Stimulated activated CD8-positive, alpha-beta memory T cell treated with anti-CD3 and anti-CD28 coated beads, Interleukin-15, amount 100 ng/mL, for 24 hours (primary cell): ENCODE measurements at places on chromosomes 4 and X.

- no peak for DNase-seq
These were observed 25.2 kb downstream of the DDIT4L start for GRCh38 chr4:100164808-100165760.

DNA sequence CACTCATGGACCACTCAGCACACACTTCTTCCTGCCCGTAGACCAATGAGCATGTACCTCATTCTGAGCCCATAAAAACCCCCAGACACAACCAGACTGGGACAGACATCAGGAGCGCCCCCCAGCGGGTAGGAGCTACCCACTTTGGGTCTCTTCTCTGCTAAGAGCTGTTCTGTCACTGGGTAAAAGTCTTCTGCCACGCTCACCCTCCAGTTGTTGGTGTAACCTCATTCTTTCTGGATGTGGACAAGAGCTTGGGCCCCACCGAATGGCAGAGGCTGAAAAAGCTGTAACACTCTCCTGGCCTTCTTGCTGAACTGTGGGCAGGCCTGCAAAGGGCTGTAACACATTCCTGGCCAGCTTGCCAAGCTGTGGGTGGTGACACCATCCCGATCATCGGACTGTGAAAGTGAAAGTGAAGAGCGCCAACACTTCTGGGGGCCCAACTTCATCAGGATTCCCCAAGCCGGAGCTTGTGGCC, 137.6 kb downstream of the TECRL start:
- DNase-seq, result no peak

GRCh38 chr4:90994851-90995574, 867.8 kb downstream of the CCSER1 start:
- no peak for DNase-seq

DNA sequence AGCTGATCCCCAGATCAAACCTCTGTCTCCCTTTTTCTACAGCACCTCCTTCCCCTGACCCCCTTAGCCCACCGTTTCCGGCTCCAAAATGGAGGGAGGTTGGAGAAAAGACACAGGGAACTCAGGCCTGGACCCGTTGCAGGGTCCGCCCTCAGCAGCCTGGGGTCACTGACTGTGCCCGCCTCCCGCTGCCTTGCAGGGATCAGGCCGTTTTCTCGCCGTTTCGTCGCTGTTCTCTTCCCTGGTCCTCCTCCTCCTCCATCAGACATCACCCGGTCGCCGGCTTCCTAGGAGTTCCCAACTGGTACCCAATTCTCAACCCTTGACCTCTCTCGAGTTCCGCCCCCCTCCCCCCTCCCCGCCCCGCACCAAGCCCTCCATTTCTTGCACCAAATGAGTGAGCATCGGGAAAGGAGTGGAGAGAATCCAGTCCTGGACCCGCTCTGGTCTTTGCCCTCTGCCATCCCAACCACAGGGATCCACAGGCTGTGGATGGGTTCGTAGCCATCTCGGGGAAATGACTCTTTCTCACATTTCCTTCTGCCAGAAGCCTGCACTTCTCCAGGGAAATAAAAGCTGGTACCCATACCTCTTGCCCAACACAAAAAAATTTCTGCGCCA, 493 bp downstream of the TCEAL5 start:
- DNase-seq, result no peak

DNA sequence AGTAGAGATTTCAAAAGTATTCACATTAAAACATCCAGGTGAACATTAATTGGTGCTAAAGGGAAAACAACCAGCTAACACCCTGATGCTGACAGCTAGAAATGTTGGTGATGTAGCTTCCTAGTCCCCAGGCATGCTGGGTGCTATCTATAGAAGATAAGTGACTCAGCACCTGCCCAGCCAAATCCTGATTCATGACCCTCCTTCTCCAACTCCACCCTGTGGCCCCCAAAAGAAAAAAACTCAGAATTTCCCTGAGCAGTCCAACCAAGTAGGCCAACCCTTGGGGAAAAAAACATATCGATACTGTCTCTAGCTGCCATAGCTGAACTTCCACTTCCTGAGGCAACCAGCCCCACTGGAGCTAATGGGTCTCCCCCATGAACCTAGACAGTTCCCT, 197.6 kb upstream of the KLF3 start:
- no peak for DNase-seq

- no peak for DNase-seq
These were observed 5.8 kb downstream of the SSR4 start for GRCh38 chrX:153800177-153800722.

- no peak for DNase-seq
These were observed 615.3 kb downstream of the PDHA2 start for GRCh38 chr4:96455045-96455720.

DNA sequence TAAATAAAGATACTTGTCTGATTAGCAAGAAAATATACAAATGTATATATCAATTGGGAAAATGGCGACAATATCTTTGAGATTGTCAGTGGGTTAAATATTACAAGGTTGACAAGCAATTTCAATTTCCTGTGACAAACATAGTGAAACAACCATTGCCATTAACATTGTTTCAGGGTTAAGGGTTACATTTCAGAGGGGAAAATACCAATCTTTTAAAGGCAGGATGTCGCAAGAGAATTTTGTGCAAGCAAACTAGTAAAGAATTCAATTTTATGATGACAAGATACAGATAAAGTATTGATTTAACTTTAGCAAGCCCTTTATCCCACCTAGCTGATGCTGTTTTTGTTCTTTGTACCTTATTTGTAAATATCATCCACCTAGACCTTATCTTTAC, 305.8 kb upstream of the GRIA3 start:
- DNase-seq, result no peak

DNA sequence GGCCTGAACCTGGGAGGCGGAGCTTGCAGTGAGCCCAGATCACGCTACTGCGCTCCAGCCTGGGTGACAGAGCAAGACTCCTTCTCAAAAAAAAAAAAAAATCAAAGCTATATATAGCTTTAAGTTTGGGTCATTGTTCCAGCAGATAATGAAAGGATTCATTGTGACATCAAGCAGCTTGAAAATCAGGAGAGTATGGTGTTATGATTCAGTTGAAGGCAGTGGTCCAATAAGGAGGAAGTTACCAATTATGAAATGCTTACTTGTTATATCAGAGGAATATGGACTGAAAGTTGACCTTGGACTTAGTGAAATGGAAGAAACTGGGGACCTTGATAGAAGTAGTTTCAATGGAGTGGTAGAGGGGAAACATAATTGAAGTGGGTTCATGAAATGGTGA, 140.4 kb upstream of the MAD2L1 start:
- no peak for DNase-seq

DNA sequence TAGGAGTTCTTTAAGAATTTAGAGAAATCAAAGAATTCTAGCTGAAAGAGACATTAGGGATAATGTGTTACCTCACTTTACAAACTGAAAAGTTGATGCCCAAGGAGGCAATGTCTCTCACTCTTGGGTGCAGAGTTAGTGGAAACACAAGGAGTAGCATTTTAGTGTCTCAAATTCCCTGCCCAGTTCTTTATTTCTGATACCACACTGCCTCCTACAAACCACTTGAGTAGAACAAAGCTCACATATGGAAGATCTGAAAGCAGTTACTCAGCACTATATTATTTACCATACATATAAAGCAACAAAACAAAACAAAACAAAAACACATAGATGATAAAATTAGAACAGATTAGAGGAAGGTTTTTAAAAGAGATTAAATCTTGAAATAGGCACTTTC, 124.2 kb downstream of the REELD1 start:
- DNase-seq, result no peak

GRCh38 chr4:133493241-133493640, 344.1 kb downstream of the PCDH10 start:
- DNase-seq, result no peak

GRCh38 chrX:107678957-107679740, 50.8 kb downstream of the PRPS1 start:
- DNase-seq, result no peak

DNA sequence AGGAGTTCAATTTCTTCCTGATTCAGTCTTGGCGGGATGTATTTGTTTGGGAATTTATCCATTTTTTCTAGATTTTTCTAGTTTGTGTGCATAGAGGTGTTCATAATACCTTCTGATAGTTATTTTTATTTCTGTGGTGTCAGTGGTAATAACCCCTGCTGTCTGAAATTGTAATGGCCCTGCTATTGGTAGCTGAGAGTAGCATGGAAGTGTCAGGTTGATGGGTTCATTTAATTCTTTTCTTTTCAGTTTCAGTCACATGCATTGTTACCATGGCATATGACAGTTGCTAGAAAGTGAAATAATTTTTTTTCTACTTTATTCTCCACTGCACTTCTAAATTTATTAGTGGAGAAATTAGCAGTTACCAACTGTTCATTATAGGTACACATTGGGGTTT, 20.7 kb downstream of the AR start:
- no peak for DNase-seq

DNA sequence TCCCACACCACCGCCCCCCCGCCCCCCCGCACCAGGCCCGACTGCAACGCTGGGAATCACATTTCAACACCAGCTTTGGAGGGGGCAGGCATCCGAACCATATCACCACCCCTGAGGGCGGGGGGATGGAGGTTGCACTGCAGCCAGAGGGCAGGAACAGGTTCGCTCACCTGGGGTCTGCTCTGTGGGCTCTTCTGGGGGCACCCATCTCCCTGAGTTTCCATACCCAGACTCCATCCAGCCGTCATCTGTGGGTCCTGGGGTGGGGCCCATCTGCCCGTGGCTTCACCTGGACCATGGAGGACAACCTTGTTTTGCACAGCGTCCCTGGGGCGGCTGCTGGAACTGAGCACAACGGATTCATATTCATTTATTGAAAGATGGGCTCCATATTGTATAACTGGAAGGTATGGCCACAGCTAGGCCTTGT, 6.9 kb downstream of the PSAPL1 start:
- DNase-seq, result no peak

GRCh38 chr4:102594000-102594399, 92.8 kb downstream of the NFKB1 start:
- DNase-seq, result no peak

- DNase-seq, result no peak
These were observed 189.6 kb upstream of the LNX1 start for GRCh38 chr4:53780736-53781400.

DNA sequence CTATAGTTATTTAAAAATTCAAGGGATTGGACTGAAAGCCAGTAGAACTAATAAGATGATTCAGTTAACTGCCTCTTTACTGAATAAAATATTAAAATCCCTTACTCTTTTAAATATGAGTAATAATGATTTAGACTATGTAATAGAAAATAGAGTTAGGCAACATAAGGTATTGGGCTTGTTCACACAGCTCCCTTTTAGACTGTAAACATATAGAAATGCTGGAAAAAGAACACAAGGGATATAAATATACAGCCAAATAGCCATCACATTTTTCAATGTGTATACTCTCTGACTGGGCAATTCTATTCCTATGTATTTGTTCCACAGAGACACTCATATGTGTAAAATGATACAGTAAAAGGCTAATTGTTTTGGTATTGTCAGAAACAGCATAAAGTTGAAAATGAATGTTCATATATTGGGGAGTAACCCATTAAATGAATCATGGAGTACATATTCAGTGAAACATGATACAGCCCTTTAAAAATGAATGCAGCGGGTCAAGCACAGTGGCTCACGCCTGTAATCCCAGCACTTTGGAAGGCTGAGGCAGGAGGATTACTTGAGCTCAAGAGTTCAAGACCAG, 129.8 kb downstream of the TBC1D19 start:
- no peak for DNase-seq

- no peak for DNase-seq
These were observed 120.3 kb upstream of the AFF2 start for GRCh38 chrX:148380107-148380506.

- no peak for DNase-seq
These were observed 300.4 kb downstream of the LDB2 start for GRCh38 chr4:16597845-16598596.

- no peak for DNase-seq
These were observed 167.1 kb downstream of the EFNB1 start for GRCh38 chrX:68995780-68996551.

GRCh38 chrX:32745323-32745722, 466.0 kb downstream of the DMD start:
- no peak for DNase-seq

DNA sequence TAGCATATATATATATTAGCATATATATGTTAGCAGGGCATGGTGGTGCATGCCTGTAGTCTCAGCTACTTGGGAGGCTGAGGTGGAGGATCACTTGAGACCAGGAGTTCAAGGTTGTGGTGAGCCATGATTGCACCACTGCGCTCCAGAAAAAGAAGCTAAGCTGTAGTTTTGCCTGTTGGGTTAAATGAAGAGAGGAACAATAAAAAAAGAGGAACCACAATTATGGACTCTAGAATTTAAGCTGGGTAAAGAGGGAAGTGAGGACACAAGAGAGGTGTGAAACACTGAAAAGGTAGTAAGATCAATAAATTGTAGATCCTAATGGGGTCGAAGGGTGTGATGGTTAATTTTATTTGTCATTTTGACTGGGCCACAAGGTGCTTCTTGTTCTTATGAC, 40.5 kb upstream of the HSD17B10 start:
- DNase-seq, result no peak

DNA sequence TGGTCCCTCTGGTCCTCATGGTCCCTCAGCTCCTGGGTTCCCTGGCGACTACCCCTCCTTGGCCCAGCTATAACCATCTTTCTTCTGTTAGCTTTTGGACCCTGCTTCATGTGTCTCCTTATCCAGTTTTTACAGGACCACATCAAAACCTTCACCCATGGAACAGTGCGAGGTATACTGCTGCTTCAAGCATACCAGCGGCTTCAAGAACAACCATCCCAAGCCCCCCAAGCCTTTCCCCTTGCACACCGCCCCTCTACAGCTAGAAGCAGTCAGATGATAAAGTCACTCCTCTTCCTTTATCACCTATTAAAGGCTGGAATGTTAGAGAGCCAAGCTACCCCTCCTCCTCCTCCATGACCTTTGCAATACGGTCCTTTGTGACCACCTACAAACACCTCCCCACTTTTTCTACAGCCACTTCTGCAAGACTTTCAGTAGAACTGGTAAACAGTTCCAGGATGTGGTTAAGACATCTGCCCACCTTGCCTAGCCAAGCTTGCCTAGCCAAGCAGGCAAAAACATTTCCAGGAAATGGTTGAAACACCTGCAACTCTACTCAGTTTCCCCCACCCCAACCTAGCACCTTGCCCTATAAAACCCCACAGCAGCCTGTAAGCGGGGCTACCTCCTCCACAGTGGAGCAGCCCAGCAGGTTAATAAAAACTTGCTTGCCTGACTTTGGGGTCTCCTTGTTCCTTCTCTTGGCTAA, 125.7 kb downstream of the ZC4H2 start:
- no peak for DNase-seq

DNA sequence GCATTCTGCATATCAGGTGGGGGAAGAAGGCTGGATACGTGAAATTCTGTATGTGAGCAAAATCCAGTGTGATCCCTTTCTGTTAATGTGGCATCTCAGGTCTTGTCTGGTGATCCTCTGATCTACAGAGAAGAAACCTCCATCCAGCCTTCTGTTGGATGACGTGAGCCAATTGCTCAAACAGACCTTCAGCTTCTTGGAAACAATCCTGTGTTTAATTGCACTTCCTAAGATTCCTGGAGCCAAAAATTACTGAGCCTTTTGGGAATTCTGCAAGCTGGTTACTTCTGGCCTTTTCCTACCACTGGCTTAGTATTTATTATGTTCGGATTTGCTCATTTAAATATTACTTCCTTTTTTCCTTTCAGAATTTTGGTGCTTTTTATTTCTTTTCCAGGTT, 51.2 kb downstream of the TRIML1 start:
- DNase-seq, result no peak
